ENCODE measurements at places on chromosomes 5 and 9.

DNA sequence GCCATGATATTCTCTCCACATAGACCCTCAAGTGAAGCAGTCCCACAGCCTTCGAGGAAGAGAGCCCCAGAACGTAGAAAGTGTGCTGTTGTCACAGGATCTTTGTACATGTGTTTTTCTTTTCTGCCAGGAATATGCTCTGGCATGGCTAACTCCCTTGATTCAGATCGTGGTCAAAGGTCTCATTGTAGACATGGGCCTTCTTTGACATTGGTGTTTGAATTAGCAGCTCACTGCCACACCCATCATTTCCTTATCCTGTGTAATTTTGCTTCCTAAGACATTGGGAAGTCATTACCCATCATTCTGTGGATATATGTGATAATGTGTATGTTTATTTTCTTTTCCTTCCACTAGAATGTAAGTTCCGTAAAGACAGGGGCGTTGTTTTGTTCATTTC lies 25.5 kb downstream of the MTRR start:
- no peak for DNase-seq

GRCh38 chr5:123116058-123116457 lies 27.0 kb downstream of the PRDM6 start:
- no peak for DNase-seq

- no peak for DNase-seq
These were observed 6.4 kb upstream of the ATOX1 start for GRCh38 chr5:151764801-151765200.

DNA sequence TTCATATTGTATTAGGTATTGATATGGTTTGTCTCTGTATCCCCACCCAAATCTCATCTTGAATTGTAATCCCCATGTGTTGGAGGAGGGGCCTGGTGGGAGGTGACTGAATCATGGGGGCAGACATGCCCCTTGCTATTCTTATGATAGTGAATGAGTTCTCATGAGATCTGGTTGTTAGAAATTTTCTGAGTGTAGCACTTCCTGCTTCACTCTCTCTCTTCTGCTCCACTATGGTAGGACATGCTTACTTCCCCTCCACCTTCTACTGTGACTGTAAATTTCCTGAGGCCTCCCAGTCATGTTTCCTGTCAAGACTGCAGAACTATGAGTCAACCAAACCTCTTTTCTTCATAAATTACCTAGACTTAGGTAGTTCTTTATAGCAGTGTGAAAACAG lies 187.4 kb upstream of the SLC24A2 start:
- DNase-seq = no peak

DNA sequence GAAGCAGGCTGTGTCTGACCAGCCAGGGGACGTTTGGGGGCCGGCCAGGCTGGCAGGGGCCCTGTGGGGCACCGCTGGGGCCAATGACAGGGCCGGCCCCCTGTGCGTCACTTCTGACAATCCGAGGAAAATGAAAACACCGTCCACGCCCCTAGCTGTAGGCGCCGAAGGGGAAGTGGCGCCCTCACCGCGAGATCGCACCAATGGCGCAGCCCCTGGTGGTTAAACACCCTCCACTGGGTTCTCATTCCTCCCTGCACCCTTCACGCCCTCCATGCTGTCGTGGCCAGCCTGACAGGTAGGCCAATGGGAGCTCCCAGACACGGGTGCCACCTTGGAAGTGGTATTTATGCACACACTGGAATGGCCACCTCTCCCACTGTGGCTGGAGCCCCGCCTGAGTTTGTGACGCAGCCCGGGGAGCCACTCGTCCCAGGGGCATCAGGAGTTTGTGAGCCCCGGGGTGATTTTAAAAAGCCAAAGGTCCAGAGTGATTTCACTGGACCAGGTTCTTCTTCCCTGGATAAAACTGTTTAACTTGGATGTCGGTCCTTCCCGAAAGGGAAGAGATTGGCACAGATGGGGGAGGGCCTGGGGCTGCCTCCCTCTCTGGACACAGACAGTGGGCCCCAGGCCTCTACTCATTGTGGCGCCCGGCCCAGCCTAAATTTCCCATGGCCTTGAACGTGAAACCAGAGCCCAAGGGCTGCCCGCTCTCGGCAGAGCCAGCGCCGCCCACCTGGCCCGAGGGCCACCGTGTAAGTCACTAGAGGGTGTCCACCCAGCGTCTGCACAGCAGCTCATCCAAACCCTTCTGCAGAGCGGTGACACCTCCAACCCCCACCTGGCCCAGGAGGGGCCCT lies 49.7 kb downstream of the NKD2 start:
- no peak for DNase-seq

DNA sequence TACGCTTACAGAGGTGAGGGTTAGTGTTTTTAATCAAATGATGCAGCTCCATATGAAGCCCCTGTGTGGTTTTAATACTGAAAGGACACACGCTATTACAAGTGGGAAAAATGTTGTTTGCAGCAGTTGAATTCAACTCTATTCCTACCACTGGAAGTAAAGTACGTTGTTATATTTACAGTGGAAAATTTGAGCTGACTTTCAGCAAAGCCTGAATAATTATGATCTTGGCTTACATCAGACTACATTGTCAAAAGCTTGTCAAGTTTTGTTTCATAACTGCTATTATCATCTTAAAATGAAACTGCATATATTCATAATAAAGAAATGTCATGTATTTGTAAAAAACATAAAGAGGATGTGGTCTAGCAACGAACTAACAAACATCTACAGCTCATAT lies 818.5 kb downstream of the SEMA5A start:
- DNase-seq = no peak

Data from activated CD4-positive, alpha-beta T cell treated with anti-CD3 and anti-CD28 coated beads, Interleukin-2, amount 50 U/mL, for 1 hour (primary cell).